Mucosa of gallbladder (tissue), 1 donor: ENCODE measurements at places on chromosomes 2 and 18.

DNA sequence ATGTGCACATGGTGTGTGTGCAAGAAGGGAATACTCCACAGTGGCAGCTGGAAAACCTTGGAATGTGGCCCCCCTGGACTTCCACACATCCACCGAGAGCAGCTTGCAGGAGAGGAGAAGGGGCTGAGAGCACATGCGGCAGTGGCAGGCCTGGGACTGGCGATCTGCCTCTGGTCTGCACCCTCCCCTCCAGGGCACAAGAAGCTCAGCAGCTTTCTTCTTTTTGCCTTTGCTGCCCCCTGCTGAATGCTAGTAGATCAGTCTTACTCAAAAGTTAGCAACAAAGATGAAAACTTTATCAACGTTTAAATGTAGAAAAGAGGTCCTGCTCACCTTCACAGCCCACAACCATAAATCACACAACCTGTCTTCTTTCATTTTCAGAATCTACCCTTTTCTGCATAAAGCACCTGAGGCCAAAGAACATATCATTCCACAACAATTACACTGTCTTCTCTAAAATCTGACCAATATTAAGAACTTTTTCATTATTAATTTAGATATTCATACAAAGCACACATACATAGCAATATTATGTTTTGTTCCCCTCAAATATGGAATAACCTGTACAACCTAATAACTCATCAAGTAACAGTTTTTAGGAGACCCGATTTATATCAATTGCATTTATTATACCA is 34.6 kb downstream of the TGFBRAP1 start:
- peak; percentile 31 for DNase-seq

DNA sequence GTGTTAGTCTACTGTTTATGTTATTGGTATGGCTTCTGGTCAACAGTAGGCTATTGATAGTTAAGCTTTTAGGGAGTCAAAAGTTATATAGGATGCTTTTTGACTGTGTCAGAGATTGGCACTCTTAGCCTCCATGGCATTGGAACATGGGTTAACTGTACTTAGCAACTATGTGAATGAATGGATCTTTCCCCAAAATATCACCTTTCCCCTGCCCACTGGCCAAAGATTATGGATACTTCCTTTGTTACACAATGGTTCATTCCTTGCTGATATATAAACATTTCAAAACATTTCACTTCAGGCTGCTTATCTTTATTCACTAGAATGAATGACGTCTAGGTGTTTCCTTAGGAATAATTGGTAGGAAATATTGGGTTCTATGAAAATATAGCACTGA is 62.1 kb upstream of the DOCK10 start:
- no peak for DNase-seq

GRCh38 chr18:3179430-3180089 is 40.2 kb downstream of the MYOM1 start:
- DNase-seq, result no peak

DNA sequence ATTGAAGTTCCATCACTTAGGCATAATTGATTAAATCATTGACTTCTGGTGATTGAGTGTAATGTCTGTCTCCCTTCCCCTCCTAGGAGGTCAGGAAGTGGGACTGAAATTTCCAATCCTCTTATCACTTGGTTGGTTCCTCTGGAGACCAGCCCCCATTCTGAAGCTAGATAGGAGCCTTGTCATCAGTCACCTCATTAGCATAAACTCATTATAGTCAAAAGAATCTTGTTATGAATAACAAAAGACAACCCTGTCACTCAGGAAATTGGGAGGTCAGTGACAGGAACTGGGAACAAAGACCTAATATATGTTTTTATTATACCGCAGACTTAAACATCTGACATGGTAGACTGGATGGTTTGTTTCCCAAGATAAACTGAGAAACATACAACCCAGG is 60.7 kb upstream of the GAREM2 start:
- no peak for DNase-seq

GRCh38 chr18:62332431-62332830 is 7.3 kb downstream of the TNFRSF11A start:
- no peak for DNase-seq

DNA sequence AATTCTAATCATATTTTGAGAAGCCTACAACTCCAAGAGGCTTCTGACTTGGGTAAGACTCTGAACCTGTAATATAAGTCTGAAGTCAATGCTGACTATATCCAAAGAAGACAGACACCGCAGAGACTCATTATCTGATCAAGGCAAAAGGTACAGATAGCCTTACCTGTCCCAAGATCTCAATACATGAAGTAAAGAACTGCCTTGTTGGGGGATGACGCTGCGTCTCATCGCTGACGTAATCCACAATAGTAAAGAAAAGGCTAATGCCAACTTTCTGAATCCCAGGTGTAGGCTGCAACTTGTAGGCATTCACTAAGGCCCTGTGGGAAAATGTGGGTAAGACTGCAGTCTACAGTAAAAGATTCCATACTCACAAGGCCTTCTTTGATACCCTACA is 62.1 kb downstream of the SIGLEC15 start:
- no peak for DNase-seq

- no peak for DNase-seq
Observed at GRCh38 chr2:37499113-37499512, 154.7 kb downstream of the QPCT start.

- no peak for DNase-seq
Observed at GRCh38 chr2:144771348-144771747, 251.4 kb upstream of the ZEB2 start.

- peak; percentile 36 for DNase-seq
Observed at GRCh38 chr2:218000136-218000535, 2.7 kb downstream of the TNS1 start.

DNA sequence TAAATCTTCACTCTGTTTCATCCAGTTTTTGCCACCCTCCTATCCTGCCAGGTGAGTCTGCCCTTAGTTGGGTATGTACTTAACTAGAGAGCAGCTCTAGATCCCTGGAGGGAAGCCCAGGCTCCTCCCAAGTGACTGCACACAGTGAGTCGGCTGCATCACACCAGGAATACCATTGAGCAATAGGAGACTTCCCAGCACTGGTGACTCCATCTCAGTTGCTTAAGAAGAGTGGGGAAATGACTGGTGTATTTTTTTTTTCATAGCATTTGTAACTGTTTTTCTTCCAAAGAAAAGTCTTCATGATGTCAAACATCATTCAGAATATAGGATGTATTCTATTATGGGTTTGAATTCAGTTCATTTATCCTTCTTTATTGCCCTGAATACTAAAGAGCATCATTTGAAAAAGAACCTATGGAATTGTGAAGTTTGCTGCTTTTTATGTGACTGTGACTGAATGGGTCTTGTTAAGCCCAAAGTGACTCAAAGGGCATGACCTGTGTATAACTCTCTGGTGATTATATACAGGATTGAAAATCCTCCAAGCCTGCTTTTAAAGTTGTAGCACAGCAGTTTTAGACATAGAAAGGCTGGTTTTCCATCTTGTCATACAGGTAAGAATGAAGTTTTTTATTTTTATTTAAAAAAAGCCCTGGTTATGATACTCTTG is 84.3 kb downstream of the MAP3K20 start:
- DNase-seq, result peak; percentile 69

DNA sequence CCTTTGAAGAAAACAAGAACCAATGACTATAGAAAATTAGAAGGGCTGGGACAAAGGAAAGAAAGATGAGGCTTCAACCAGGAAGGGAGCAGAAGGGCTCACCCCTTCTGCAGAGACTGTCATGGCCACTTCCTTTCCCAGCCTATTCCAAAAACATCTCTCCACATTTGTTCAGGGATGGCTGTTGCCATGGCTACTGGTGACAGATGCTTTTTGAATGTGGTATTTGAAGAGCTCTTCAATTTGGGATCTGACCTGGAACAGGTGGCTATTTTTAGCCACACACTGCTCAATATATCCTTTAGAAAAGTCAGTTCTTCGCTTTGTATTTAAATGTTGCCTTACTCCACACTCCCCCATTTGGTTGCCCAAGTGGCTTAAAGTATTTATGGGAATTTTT is 64.1 kb upstream of the LCLAT1 start:
- no peak for DNase-seq

- DNase-seq, result no peak
Observed at GRCh38 chr18:76446321-76447257, 48.5 kb downstream of the ZNF516 start.

- DNase-seq, result no peak
Observed at GRCh38 chr2:201886504-201886903, 80.2 kb downstream of the CDK15 start.

DNA sequence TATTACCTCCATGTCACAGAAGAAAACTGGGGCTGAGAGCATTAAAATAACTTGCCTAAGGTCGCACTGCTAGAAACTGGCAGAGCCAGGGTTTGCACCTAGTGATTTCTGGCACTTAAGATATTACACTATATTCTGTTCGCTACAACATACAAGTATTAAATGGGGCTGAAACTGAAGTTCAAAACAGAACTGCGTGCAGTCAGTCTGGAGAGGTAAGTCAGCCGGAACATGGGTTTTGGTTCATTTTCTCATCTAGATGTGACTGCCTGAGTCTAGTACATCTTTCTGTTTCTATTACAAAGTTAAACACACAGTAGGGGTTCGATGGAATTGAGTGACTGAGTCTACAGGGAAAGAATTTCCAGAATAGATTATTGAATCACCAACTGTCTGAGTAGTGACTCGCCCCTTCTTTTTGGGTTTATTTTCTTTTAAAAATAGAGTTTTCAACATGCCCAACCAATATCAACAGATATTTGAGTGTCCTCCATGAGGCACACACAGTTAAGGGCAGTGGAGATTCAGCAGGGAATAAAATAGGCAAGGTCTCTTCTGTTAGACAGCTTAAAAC is 150.8 kb downstream of the RNF152 start:
- no peak for DNase-seq
